ENCODE measurements at places on chromosomes 7 and 10.

- peaks cover 23% of the 10 kb centered on the region for H3K4me1 ChIP-seq
- 0 out of 2 replicates have a peak overlapping the region, but pooled peaks have one; percentile 0 for H3K27ac ChIP-seq
- no peaks in the 10 kb centered on the region for H3K36me3 ChIP-seq
- no peaks in the 10 kb centered on the region for H3K27me3 ChIP-seq
- DNase-seq = no peak
- H3K4me3 ChIP-seq = no peak overlapping the region
Measured at GRCh38 chr7:16660702-16661464, 14.9 kb downstream of the BZW2 start.

- no peak overlapping the region for H3K4me3 ChIP-seq
- H3K27ac ChIP-seq = no peak overlapping the region
- no peak for DNase-seq
- no peaks in the 10 kb centered on the region for H3K36me3 ChIP-seq
- no peaks in the 10 kb centered on the region for H3K27me3 ChIP-seq
Measured at GRCh38 chr10:65291286-65291685, 1634.5 kb upstream of the LRRTM3 start.

GRCh38 chr7:43484678-43485395, 98.1 kb upstream of the STK17A start:
- no peaks in the 10 kb centered on the region for H3K4me1 ChIP-seq
- H3K27ac ChIP-seq = no peak overlapping the region
- H3K4me3 ChIP-seq = no peak overlapping the region
- DNase-seq = no peak
- no peaks in the 10 kb centered on the region for H3K36me3 ChIP-seq

GRCh38 chr7:88437132-88437531, 130.4 kb upstream of the STEAP4 start:
- no peaks in the 10 kb centered on the region for H3K27me3 ChIP-seq
- H3K4me1 ChIP-seq = no peaks in the 10 kb centered on the region
- no peaks in the 10 kb centered on the region for H3K36me3 ChIP-seq
- no peak overlapping the region for H3K27ac ChIP-seq
- H3K4me3 ChIP-seq = no peak overlapping the region

Data from Panc1 (cell line).